ENCODE measurements at places on chromosomes 2 and 18.

DNA sequence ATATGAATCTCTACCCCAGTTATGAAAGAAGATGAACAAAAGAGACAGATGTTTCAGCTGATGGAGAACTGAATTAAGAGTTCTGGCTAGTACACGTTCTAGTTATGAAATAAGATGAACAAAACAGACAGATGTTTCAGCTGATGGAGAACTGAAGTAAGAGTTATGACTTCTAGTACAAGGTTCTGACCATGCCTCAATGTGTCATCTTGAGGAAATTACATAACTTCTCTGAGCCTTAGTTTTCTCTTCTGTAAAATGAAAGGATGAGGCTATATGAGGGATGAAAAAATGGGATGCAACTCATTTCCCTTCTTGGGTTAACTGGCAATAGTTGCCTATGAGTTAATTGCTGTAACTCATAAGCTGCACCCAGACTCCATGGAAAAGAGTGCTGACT, 92.9 kb upstream of the WDR75 start:
- no peak for DNase-seq

DNA sequence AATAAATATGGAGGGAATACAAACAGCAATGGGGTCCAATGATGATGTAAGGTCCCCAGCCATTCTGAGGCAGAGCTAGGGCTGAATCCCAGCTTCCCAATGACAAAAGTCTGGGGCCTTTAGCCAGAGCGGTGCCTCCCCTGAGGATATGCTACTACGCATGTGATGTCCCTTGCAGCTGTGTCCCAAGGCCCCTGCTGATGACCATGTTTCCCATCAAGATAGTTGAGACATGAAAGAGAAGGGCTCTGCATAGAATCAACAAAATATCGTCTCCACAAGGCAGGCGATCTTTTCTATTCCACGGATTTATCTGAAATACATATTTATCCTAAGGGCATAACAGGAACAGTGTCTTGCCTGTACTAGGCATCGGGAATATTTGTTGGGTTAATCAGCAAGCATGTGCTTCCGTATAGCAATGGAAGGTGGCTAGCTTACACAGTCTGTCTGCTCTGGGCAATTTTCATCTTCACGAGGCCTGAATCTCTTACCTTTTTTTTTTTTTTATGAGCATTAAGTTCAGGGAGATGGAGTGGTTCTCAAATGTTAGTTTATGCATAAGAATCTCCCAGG, 284.6 kb downstream of the CNTNAP5 start:
- no peak for DNase-seq

GRCh38 chr2:225737556-225737955, 338.0 kb downstream of the NYAP2 start:
- DNase-seq: no peak

- peak; percentile 25 for DNase-seq
Measured at GRCh38 chr2:134218930-134219658, 34.8 kb upstream of the MGAT5 start.

DNA sequence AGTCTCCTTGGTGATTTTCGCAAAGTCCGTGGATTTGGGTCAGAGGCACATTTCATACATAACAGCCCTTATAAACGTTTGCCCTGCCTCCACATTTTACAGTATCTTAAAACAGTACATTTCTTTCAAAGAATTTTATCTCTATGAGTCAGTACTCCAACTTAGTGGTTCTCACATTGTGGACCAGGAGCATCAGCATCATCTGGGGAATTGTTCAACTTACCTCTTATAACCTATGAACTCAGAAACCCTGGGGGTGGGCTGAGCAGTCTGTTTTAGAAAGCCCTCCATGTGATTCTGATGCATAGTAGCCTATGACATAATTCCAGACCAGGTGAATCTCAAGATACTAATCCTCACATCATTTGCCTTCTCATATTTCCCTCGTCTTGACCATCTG, 12.4 kb downstream of the SUPT7L start:
- DNase-seq: no peak

GRCh38 chr2:147884830-147885229, 40.0 kb downstream of the ACVR2A start:
- no peak for DNase-seq

GRCh38 chr18:23627321-23627720, 35.4 kb downstream of the ANKRD29 start:
- DNase-seq: no peak

- DNase-seq: no peak
Measured at GRCh38 chr2:12720278-12720620, 3.5 kb downstream of the TRIB2 start.

DNA sequence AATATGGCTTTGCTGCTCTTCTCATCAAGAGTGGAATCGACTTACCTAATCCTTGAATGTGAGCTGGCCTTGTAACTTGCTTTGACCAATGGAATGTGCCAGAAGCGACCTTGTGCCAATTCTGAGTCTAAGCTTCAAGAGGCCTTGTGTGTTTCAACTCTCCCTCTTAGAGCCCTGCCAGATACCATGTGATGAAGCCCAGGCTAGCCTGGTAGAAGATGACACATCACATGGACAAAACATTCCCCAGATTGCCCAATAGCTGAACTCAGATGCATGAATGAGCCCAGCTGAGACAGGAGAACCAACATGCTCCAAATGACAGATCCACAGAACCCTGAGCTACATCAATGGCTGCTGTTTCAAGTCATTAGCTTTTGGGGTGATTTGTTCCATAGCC, 4.2 kb upstream of the KLHL14 start:
- DNase-seq: no peak

DNA sequence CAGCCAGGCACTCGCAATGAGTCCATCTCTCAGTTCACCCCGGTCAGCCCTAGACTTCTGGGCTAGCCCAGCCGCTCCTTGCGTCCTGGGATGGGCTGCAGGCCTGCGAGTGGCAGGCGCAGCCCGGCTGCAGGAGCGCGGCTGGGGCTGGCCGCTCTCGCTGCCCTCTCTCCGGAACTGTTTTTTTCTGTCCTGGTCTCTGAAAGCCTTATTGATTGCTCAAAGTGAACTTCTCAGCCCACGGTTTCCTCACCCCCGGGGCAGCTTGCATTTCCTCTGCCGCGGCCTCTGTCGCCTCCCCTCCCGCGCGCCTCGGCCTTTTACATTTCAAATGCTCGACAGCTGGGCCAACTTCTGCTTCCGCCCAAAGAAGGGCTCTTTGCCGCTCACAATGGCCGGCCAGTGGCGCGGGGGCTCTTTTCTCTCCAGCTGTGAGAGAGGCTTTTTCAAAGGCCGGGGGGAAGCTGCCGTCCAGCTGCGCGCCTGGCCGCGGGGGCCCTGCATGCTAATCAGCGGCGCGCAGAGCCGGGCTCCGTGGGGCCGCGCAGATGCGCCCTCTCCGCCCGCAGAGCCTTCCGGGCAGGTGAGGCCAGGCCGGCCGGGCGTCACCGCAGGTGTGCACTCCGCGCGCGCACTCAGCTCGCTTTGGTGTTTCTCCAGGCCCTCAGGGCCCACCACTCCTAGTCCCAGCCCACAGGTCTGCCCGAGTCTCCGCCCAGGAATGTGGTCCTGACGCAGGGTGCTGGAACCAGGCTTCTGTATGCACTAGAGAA, 513.8 kb downstream of the RNF144A start:
- no peak for DNase-seq

Measured in T-helper 2 cell (primary cell).